ENCODE measurements at places on chromosomes 2 and 18.

DNA sequence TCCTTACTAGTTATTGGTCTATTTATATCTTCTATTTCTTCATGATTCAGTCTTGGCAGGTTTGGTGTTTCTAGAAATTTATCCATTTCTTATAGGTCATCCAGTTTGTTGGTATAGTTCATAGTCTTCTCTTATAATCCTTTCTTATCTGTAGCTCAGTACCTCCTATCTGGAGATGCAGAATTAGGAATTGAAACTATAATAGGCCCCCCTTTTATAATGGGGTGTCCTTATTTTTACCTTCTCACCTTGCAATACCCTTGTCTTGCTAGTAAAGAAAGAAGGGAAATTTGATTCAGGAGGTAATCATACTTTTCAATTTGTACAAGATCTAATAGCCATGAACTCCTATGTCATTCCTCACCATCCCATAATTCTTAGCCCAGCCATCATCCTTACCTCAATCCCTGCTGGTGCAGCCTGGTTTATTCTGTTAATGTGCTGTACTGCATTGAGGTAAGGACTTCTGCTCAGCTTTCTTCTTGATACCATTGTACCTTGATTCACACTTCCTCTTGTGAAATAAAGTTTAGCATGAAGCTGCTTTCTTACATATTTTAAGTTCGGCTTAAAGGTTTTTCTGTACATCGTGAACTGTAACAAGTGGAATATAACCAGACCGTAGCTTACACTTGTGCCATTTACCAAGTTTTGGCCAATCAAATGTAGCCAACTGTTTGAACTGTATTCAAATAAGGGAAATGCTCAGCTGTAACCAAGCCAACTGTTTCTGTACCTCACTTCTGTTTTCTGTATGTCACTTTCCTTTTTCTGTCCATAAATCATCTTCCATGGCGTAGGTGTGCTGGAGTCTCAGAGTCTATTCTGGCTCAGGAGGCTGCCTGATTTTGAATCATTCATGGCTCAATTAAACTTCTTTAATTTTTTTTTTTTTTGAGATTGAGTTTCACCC lies 40.1 kb upstream of the PTH2R start:
- DNase-seq, result peak; percentile 15

DNA sequence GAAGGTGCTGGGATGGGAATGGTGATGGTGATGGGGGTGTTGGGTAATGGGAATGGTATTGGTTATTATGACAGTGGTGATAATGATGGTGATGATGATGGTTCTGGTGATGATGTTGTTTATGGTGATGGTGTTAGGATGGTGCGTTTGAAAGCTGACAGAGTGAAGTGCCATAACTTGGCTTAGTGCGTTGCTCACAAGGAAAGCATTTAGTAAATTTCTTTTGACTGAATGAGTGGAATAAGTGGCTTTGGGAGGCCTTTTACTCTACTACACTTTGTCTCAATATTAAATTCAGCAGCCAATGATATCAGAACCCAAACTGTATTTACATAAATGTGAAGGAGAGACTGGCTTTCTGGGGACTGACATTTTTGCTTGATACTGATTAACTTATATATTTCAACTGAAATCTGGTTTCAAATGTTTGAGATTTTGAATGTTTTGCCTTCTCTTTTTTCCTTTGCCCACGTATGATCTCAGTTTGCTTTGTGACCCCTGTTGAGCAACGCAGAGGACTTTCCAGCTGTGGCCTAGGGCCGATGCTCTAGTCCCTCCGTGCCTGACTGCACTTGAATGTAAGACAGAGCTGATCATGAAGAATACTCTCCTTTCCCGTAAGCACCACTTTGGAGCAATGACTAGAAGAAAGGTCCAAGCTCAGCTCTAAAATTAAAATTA lies 128.5 kb upstream of the SH3BP4 start:
- DNase-seq, result no peak

DNA sequence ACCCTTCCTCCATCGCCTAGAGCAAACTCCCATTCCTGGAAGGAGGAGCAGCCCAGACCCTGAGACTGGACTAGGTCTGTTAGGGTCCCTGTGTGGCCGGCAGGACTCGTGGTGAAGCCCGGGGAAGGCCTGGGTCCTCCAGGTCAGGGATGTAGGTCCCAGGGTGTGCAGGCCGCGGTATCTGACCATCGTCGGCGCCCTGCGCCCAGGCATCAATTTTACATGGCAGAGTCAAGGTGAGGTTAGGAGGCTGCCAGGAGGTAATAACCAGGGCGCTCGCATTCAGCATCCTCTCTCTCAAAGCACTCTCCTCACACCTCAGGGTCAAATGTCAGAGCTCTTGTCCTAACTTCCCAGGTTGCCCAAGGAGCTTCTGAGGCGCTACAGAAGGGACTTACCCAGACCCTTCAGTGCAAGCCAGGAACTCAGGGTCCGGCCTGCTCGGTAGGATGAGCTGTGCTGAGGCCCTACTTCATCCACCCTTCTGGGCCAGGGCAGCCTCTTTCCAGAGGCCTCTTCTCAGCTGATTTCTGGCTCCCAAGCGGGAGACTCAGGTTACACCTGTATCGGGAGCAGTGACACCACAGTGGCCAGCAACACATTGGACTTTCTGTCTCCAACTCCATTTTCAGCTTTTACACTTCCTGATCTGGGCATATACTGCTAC lies 628 bp downstream of the SH2D6 start:
- no peak for DNase-seq

DNA sequence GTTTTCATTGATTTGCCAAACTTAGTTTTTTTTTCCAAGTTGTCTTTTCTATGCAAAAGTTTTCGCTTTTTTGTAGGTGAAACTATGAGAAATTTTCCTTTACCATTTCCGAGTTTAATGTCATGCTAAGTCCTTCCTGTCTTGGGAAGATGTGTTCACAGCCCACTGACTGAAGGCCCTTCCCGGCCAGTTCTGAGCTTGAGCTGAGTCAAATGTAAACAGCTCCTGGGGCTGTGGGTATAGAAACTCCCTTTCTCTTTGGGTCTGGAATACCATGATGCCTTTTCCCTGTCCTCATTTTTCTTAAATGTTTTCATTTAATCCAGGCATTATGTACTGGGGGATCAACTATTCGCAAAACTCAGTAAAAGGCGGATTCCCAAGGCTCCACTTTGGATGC lies 69.8 kb upstream of the IL1R1 start:
- DNase-seq, result no peak

GRCh38 chr2:143607231-143608062 lies 478.2 kb downstream of the ARHGAP15 start:
- no peak for DNase-seq

DNA sequence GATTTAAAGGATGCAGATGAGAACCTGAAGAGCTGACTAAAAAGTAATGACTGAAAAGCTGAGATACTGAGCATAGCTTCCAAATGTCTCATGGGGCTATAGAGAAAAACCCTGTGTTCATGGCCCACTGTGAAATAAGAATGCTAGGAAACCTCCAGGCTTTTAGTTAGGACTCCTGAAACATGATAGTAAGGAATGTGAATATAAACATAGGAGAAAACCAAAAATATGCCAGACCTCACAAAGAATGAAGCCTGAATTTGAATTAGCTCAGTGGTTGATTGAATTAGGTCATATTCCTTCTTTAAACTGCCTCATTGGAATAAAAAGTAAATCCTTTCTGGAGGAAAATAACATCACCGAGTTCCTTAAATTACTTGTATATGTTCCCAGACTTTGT lies 194.5 kb upstream of the NXPH2 start:
- no peak for DNase-seq

DNA sequence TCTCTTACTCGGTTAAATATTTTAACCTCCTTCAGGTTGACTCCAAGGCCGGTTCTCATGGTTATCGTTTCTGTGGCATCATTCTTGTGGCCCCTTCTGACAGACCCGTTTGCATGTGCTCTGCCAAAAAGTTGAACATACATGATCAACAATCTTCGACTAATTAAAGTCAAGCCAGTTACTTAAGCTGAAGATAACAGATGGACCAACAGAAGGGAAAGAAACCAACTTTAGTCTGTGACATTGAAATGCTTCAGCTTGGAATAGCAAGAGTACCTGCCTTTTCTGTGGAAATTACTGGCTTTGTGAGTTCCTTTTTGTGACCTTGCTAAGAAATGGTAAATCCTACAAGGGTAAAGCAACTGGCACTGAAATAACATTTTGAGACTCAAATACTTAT lies 1429.1 kb downstream of the LRP1B start:
- no peak for DNase-seq

DNA sequence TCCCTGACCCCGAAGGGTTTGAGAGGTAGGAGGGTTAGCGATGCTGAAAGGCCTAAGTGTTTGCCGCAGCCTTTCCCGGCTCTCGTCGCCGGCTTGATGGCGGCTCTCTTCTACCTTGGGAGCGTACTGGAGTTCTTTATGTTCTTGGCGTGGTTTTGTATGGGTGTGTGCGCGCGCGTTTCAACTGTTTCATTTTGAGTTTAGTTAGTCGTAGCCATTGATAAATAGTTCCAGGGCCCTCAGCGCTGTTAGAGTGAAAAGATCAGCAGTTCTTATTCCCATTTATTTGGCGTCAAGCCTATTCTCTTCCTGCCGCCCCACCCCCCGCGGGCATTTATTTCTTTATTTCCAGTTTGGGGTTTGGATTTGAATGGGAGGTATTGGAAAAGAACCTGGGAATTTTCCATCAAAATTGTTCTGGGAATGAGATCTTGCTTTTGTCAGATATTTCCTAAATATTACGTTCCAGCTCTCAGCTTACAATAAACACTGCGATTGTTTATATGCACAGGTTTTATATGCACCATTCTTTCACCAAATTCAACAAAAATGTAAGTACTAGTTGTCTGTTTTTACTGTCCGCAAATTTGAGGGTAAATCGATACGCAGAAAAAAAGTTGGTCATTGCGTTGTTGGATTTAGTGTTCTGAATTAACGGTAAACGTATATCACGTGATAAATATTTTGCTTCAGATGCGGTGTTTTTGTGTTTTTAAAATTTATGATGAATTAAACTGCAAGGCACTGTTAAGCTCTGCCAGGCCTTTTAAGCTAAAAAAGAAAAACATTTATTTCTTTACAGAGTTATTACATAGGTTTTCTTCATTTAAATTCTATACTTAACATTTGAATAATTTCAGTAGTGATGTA lies 954 bp downstream of the CCNT2 start:
- DNase-seq, result no peak

- DNase-seq, result no peak
These were observed 18.3 kb upstream of the GFPT1 start for GRCh38 chr2:69405306-69405705.

GRCh38 chr18:77042583-77042982 lies 90.0 kb downstream of the MBP start:
- DNase-seq, result no peak

DNA sequence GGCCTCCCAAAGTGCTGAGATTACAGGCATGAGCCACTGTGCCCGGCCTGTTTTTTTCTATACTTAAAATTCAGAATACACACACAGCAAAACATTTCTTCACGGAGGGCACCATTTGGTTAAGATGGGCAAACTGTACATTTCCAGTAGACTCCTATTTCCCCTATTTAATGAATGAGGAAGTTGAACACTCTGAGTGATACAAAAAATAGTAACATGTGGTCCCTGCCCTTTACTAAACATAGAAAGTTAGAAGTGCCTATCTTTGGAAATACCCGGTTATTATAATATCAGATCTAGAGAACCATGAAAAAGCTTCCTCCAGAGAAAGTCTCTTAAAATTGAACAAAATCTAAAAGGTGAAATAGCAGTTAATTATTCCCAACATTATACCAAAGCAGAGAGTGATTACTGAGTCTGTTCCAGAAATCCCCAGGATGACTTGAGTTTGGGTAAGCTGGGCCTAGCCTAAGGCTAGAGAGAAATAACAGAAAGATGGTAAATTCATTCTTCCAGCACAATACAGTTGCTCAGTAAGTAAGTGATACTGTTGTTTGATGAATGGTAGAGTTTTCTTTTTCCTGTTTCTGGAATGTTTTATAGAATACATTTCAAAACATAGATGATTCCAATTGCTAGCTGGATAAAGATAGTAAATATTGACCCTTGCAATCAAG lies 23.3 kb upstream of the RMC1 start:
- peak; percentile 31 for DNase-seq

DNA sequence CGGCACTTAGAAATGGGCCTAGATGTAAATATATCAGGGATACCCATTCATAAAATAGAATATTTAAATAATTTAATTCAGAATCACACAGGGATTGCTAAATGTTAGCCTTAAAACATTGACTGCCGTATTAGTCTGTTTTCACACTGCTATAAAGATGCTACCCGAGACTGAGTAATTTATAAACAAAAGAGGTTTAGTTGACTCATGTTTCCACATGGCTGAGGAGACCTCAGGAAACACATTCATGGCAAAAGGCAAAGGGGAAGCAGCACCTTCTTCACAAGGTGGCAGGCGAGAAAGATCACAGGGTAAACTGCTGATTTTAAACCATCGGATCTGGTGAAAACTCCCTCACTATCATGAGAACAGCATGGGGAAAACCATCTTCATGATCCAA lies 223.6 kb upstream of the GULP1 start:
- DNase-seq, result no peak

GRCh38 chr2:54945391-54946219 lies 104.6 kb downstream of the RTN4 start:
- no peak for DNase-seq

GRCh38 chr2:40259900-40260299 lies 192.0 kb downstream of the SLC8A1 start:
- DNase-seq, result no peak

DNA sequence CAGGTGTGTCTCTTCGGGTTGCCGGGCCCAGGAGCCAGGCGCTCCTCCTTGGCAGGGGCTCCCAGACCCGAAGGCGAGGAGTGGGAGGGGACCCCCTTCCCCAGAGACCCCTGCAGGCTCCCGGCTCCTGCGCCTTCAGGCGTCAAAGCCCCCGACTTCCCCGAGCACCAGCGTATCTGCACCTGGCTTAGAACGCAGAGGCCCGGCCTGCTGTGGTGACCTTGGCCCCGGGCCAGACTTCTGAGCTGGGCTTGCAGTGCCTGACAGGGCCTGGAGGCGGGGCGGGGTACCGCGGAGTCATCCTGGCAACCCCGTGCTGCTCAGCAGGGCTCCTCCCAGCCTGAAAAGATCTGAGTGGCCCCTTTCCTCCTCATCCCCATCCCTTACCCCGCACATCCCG lies 27.0 kb downstream of the SKA1 start:
- DNase-seq, result no peak

DNA sequence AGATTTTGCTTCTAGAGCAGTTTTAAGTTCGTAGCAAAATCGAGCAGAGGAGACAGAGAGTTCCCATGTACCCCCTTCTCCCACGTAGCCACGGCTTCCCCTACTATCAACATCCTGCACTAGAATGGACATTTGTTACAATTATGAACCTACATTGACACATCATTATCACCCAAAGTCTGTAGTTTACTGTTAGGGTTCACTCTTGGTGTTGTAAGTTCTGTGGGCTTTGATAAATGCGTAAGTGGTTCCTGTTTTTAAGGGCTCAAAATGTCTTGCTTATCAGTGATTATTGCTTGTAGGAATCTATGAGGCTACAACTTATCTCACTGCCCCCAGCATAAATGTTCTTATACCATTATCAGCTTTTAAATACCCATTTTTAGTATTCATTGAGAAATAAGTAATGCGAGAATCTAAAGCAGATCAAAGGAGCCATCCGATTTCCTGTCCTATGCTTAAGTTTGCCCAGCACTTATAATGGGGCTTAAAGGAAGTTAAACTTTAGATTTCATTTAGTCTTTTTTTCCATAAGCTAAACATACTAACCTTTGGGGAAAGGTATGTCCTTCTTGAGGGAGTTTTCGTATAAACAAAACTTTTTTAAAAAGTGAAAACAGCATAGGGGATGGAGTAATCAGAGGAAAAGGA lies 118.7 kb downstream of the HAUS1 start:
- DNase-seq, result no peak

All from stimulated activated naive B cell treated with anti-CD40 and anti-IgM and Interleukin-4, amounts not matched to agents 10 μg/mL and 1 μg/mL and 100 μg/mL, for 72 hours (primary cell).